ENCODE measurements at places on chromosomes 1 and 21.

DNA sequence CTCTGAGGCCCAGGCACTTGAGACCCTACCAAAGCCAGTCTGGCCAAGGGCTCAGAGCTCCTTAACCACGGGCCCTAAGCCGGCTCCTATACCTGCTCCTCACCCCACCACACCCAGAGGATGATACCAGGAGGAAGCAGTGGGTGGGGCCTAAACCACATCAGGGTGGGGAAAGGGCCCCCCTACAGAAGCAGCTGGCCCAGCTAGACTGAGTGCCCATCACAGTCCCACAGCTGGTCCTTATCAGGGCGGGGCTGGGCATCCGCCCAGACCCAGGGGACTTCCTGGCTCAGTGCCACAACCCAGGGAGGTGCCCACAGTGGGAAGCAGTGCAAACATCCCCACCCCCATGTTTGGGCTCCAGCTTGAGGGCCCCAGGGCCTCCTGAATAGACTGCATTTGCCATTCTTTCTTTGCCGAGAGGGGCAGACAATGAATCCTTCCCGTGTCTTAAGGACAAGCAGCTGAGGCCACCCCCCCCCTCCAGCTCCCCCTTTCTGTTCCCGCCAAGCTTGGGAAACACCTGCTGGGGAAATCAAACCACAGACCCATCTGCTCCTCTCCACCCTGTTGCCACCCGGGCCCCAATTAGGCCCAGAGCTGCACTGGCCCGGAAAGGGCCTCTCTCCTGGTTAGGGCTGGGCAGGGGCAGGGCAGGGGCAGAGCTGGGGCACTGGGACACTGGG lies 6.2 kb downstream of the E2F2 start:
- no peak for DNase-seq

DNA sequence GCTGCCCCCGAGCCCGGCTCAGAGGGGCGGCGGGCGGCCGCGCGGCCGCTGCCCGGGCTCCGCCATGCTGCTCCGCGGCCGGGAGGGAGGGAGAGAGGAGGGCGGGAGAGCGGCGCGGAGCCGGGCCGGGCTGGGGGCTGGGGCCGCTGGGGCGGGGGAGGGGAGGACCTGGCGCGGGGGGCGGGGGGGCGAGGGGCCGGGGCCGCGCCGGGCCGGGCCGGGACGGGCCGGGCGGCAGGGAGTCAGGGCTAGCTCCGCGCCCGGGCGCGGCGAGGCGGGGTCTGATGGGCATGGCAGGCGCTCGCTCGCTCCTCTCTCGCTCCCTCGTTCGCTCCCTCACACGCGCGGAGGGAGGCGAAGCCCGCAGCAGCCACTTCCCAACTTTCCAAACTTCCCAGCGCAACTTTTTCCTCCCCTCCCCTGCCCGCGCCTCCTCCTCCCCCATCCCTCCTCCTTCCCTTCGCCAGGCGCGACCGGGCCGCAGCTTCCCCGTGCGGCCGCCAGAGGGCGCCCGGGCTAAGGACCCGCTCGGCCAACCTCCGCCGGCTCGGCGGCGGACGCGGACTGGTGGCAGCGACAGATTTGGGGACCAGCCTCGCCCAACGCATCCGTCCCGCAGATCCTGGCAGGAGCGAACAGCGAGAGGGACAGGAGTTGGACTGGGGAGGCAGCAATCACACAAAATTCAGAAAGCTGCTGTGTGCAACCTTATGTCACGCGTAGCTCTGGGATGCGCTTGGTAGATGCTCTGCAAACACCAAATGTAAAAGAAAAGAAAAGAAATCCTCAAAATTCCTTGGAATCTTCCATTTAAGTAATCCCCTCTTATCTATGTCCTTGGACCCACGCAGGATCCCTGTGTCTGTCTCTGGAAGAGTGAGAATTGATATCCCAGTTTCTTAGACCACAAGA lies at the start of gene TRABD2B:
TSS of gene TRABD2B (minus strand) at position 97 of the 912 bp plus-strand sequence.
- peak; percentile 94 for DNase-seq

DNA sequence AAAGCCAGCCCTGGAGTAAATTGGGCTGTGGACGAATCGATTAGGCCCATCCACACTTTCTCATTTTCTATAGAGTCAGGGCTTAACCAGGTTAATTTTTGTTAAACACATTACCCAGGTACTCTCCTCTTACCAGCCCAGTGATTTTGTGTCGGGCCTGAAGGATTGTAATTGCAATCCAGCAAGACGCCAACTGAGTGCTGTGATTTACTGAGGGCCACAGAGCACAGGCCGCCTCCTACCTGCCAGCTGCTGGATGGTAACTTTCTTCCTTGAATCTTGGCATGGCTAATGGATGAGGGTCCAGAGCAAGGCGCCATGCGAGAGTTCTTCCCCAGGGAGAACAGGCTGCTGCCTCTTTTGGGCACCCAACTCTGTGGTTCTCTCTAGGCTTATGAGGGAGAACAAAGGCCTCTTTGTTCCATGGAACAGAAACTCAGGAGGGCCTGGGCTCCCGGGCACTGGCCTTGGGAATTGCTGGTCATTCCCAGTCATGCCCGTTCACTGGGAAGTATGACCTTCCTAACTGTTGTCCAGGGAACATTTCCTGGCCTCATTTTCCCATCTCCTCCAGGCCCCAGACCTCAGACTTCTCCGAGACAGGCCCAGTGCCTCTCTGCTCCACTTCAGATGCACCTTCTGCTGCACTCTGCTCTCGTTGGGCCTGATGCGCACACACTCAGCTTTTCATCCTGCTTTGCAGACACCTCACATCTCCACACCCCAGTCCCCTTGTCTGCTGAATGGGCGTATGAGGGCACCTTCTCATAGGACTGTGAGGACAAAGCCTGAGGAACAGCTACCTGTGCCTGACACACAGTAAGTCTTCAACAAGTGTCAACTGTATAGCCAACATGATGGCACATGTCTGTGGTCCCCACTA lies 57.3 kb downstream of the SYF2 start:
- DNase-seq = no peak

DNA sequence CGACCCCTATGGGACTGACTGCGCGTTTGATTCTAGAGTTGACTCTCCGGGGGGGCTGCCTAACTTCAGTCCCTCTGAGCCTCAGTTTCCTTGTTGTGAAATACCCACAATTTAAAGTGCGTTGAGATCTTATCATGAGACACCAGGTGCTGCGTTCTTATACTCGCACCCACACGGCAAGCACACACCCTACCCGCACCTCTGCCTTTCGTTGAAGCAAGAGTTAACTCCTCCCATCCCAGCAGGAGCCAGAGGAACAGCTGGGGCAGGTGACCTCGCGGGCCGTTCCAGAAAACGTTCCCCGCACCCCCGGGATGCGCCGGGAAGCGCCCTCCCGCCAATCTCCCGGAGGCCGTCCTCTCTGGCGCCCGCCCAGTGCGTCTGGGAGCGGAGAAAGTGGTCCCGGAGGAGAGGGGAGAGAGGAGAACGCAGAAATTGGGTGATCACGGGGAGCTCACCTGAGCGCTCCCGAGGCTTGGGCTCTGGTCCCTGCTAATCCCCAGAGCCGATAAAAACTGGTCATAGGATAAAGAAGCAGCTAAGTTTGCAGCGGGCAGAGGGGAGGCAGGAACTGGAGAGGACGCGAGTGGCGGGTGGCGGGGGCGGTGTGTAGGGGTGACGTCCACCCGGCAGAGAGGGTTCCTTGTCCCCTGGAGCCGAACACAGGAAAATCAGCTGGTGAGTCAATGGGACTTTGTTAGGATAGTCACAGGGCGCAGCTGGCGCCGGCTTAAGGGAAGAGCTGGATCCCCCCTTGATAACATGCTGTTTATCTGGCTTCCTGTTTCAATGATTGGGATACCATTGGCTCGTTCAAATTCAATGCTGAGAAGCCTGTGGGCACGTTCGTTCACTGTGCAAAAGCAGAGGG lies 869 bp downstream of the NAV1 start:
- peak; percentile 51 for DNase-seq

DNA sequence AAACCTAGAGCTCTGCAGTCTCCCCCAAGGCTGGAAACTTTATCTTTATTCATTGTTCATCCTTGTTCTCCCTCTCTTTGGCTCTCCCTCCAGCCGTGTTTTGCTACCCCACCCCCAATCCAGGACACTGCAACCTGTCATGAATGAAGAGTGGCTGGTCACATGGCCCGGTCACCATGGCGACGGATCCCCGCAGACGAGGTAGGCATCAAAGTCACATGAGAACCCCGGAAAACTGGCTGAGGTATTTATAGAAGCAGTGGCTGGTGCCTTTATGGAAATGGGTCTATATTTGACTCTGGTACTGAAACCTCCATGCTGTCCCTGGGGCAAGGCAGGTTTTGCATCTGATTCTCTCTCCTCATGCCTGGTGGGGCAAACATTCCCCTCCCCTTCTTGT lies 13.4 kb upstream of the SLC6A17 start:
- peak; percentile 84 for DNase-seq
